Activated T-cell treated with anti-CD3 and anti-CD28 coated beads, Interleukin-2, amount 50 U/mL, for 48 hours (primary cell): ENCODE measurements at places on chromosomes 7 and 10.
A peak's percentile ranks its signal among the peaks of the same experiment; 100 is the strongest.

DNA sequence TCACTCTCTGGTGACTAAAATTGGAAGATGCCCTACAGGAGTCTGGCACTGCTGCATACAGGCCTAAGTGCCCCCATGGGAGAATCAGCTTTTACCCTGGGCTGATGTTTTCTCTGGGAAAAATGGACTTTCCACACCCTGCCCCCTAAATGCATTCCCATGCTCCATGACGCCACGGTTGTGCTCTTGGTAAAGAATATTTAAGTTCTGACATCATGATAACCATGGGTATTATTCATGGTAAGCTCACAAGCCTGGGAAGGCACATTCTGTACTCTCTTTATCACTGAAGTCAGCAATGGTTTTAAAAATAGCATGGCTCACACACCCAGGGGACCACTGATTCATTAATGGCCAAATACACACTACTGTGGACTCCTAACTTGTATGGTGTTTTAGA lies 43.4 kb downstream of the HIPK2 start:
- DNase-seq, result no peak

DNA sequence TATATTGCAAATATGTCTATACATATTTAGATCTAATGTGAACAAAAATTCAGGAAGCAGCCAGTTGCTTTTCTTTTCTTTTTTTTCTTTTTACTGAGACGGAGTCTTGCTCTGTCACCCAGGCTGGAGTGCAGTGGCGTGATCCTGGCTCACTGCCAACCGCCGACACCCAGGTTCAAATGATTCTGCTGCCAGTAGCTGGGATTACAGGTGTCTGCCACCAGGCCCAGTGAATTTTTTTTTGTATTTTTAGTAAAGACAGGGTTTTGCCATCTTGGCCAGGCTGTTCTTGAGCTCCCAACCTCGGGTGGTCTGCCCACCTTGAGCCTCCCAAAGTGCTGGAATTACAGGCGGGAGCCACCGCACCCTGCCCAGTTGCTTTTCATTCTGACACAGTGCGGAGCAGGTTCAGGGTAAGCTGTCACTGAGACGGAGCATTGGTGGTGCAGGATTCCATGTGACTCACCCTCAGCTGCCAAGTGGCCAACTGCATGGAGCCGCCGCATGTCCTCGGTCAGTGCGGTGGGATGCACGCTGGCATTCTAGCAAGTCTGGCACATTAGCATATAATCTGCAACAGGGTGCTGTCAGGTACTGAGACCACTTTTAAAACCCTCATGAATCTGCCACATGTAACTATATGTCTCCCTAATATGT lies 362.7 kb downstream of the DNAJB6 start:
- no peak for DNase-seq

DNA sequence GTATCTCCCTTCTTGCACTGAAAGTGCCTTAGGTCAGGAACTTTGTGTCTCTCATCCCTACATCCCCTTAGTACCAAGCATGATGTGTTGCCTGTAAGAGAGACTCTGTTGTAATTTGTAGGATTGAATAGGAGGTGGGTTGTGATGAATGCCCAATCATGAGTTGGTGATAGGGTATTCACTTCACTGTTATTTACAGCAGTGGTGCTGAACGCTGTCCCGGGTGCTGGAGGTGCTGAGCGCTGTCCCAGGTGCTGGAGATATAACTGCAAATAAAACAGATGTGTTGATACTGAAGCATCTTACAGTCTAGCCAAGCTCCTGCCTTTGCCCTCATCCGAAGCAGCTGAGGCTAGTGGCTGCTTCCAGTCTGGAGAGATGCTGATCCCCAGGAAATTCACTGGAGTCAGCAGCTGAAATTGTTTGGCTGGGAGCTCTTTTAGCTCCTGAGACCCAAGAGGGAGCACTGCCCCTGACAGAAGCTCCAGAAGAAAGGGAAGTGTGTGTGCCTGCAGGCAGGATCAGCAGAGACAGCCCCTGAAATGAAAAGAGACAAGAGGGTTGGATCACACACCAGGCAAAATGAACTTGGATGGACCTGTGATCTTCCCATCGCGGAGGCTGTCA lies 183.4 kb downstream of the SORCS3 start:
- DNase-seq, result peak; percentile 35

DNA sequence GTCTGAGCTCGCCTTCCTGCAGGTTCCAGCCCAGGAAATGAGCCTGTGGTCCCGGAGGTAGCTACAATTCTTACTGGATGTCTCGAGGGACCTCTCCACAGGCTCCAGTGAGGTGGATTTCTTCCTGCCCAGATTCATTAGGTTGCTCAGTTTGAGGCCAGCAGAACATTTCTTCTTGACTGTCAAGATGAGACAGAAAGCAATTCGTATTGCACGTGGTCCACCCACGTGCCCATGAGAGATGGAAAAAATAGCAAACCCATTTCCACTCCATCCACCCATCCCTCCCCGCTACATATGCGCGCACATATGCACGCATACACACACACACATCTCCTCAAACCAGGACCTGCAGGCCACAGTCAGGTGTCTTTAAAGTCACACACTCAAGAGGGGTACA lies 68.7 kb downstream of the VWA2 start:
- DNase-seq, result no peak

DNA sequence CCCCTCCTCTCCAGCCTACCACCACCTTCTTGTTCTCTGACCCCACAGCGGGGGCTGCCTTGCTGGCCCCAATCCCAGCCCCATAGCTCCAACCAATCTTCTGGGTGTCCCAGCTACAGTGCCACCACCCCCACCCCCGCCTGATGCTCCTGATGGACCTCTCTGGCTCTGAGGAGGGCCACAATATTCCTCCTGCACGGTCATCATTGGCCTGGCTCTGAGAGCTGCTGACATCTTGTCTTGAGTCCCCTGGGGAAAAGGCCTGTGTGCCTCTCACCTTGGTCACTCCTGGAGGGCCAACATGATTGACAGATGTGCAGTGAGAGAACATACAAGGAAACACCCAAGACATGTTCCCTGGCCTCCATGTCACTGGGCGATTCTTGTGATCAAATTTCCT lies 7.6 kb downstream of the GDF2 start:
- DNase-seq, result no peak

GRCh38 chr7:127924874-127925273 lies 106.4 kb downstream of the LRRC4 start:
- no peak for DNase-seq

- DNase-seq, result no peak
These were observed 1023.5 kb downstream of the TYW1 start for GRCh38 chr7:68020102-68020501.
